AG08395 (cell line): ENCODE measurements at places on chromosomes 1 and 21.

DNA sequence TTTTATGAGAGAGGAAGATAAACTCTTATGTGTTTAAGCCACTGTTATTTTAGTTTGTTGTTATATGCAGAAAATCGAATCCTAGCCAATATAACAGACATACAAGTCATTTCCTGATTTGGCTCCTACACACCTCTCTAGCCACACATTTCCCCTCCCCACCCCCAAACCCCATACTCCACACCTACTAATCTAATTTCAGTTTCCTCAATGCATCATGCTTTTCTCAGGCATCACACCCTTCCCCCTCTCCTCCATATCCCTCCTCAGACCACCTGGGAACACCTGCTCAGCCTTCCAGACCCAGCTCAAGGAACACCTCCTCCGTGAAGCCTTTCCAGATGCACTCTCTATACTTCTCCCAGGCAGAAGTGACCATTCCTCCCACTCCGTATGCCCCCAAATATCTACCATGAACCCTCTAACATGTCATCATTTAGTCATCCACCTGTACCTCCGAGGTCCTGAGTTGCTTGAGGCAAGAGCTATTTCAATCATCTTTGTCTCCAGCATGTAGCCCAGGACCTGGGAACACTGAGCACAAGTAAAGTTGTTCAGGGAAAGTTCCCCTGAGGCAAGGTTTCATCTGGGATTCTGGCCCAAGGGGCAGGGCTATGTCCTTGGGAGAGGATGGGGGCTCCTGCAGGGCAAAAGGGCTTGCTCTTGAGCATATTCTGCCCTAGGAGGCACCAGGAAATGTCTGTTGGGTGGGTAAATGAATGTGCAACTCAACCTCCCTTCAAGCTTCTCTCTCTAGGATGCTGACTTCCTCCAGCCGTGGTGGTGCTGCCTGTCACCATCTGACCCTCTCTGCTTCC is 126.8 kb downstream of the HIVEP3 start:
- DNase-seq, result no peak

- DNase-seq, result no peak
Measured at GRCh38 chr1:108767115-108767514, 20.6 kb downstream of the STXBP3 start.

DNA sequence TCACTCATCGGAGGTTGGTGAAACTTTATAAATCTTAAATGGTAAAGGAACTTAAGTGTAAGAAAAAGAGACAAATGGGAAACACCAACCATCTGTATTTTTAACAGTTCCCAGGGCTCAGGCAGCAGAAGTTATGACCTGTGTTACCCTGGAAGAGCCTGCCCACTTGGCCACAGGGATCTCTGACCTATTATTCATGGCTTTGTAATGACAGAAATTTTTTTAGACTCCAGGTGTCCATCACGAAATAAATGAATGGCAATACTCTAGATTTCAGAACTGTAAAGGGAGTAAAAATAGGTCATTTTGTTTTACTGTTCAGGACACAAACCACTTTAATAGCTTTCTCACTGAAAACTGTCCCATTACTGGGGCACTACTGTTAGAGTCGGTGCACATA is 389.8 kb downstream of the VAV3 start:
- DNase-seq, result no peak

- DNase-seq, result no peak
Measured at GRCh38 chr1:208248307-208248801, 4.2 kb upstream of the PLXNA2 start.
